ENCODE measurements at places on chromosomes 1 and 21. TPM values are rescaled to one million over a fixed set of nuclear protein-coding genes. Genes with fewer than 3 reads are reported as not detected.

DNA sequence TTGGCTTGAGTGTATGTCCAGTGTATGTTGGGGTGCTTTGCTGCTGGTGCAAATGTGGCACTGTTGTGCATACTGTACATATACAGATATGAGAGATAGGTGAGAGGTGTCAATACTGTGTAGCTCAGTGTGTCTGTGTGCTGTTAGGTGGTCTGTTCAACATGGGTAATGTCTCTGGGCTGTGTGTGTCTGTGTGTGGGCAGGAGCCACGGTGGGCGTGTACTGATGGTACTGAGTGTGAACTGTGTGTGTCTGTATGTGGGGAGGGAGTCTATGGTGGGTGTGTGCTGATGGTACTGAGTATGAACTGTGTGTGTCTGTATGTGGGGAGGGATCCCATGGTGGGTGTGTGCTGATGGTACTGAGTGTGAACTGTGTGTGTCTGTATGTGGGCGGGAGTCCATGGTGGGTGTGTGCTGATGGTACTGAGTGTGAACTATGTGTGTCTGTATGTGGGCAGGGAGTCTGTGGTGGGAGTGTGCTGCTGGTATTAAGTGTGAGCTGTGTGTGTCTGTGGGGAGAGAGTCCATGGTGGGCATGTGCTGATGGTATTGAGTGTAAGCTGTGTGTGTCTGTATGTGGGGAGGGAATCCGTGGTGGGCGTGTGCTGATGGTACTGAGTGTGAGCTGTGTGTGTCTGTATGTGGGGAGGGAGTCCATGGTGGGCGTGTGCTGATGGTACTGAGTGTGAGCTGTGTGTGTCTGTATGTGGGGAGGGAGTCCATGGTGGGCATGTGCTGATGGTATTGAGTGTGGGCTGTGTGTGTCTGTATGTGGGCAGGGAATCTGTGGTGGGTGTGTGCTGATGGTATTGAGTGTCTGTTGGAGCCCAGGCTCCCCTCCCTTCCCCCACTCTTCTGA lies 32.2 kb upstream of the FOXO6 start:
- no peak for DNase-seq

The ZMYND12 gene
- 3.5 TPM for polyA plus RNA-seq

- DNase-seq: no peak
Measured at GRCh38 chr1:75308365-75308764, 174.2 kb downstream of the LHX8 start.

The SLC6A17 gene
- 0.04 TPM for polyA plus RNA-seq

The LRRC53 gene
- not detected for polyA plus RNA-seq

DNA sequence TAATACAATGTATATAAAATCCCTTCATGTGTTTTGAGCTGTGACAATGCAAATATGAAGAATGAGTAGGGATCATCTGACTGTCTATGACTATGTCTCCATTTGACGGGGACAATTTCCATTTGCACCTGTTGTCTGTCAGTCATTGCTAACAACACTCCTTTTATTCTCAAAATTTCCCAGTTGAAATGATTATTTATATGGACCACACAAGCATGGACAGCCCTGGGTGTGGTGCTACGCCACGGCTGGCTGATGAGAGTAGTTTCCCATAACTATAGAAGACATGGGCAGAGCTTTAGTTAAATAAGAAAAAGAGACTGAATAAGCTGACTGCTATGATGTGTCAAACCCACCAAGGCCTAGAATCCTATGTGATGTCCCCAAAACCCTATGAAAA lies 135.8 kb downstream of the MAP3K21 start:
- DNase-seq: no peak

The KCNA2 gene
- 0.85 TPM for polyA plus RNA-seq

The CASQ1 gene
- polyA plus RNA-seq: 1.6 TPM

DNA sequence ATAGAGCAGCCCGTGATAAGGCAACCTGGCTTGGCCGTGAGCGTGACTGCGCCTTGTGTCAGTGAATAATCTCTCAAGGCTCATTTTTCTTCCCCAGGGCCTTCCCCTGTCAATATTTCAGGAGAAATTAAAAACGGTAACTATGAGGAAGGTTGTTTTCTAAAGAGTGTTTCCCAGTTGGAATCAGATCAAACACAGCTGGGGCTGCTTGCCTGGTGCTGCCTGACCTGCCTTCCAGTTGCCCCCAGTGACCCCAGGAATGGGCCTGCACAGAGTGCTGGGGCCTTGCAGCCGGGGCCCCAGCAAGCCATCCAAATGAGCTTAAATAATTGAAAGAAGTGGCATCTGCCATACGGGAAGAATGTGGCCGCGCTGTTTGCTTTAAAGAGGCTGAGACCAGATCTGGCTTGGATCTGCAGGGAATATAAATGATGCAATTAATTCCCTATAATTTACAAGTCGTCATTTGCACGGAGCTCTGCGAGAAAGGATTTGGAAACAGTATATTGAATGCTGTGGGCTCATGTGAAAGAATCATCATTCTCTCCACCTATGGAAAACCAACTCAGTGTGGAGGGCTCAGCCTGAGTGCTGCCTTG lies 203.9 kb downstream of the C1orf94 start:
- DNase-seq: no peak

The NEGR1 gene
- polyA plus RNA-seq: 3.5 TPM

DNA sequence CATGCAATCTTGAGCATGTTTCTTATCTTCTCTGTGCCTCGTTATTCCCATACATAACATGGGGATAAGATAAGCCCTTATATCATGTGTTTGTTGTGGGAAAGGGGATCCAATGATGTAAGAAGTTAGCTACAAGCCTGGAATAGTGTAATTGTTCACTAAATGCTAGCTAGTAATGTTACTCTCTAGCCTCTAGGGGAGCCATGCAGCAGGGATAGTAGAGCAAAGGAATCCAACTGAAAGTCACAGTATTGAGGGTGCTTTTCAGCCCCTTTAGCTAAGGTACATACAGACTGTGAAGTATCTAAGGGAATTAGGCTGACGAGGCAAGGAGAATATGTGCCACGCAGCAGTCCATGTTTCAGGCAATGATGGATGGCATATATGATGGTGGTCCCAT lies 46.9 kb downstream of the IL23R start:
- DNase-seq: no peak

The LEMD1 gene
- 4.5 TPM for polyA plus RNA-seq

GRCh38 chr1:168341483-168341975 lies 60.9 kb downstream of the TBX19 start:
- DNase-seq: no peak

The GPR37L1 gene
- 0.06 TPM for polyA plus RNA-seq

DNA sequence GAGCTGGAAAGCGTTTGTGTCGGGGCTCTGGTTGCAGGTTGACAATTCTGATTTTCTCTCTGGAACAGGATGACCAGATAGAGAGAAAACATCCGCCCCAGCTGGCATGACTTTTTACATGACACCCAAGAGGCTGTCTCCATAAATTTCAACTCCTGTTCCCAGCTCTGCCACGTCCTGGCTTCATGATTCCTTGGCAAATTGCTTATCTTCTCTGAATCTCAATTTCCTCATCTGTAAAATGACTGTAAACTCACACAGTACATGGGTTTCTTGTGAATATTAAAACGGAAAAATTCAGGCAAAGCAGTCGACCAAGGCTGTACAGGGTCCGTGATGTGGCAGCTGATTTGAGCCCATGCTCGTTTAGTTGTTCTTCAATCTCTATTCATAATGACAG lies 572.7 kb downstream of the AJAP1 start:
- no peak for DNase-seq

DNA sequence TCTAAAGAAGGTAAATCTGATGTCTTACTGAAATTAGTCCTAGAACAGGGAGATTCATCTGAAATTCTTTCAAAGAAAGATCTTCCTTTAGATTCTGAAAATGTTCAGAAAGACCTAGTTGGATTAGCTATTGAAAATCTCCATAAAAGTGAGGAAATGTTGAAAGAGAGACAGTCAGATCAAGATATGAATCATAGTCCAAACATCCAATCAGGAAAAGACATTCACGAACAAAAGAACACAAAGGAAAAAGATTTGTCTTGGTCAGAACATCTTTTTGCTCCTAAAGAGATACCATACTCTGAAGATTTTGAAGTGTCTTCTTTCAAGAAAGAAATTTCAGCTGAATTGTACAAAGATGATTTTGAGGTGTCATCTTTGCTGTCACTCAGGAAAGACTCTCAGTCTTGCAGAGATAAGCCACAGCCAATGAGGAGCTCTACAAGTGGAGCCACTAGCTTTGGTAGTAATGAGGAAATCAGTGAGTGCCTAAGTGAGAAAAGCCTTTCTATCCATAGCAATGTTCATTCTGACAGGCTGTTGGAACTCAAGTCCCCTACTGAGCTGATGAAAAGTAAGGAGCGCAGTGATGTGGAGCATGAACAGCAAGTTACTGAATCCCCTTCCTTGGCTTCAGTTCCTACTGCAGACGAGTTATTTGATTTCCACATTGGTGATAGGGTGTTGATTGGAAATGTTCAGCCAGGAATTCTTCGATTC lies 61.6 kb upstream of the QSOX1 start:
- no peak for DNase-seq

- peak; percentile 64 for DNase-seq
Measured at GRCh38 chr1:111139324-111139955, 453 bp downstream of the DRAM2 start.

DNA sequence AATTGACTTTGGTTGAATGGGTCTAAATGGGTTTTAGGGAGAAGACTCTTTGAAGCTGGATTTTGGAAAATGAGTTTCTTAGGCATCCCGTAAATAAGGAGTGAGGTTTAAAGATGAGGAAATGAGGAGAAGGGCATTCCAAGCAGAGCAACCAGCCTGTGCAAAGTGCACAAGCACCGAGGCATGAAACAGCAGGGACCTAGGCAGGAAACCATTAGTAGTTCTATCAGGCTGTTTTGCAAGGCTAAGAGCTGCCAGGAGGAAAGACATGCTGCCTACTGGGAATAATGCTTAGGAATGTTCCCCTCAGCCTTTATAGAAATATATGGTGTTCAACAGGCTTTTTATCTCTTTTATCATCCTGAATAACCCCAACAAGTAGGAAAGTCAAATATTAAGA lies 153.1 kb upstream of the FGGY start:
- DNase-seq: no peak

DNA sequence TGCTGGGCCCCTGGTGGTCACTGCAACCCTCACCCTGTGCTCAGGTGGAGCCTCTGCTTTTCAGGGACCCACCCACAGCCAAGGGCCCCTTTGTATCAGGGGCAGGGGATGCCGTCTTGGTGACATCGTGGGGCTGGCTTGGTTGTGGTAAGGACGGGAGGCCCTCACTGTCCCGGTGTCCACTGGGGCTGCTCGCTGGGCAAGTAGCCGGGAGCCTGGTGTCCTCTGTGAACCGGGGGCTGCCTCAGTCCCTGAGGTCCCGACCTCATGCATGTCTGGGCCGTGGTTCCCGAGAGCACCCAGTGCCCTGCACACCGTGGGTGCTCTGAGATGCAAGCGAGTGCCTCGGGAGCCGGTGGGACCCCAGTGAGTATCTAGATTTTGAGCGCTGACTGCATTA lies 56.0 kb upstream of the TTC34 start:
- no peak for DNase-seq

The CHML gene
- polyA plus RNA-seq: 12.6 TPM

- DNase-seq: no peak
Measured at GRCh38 chr21:39852021-39852721, 15.1 kb upstream of the PCP4 start.

- no peak for DNase-seq
Measured at GRCh38 chr21:33543505-33544129, 779 bp downstream of the SON start.

- DNase-seq: no peak
Measured at GRCh38 chr21:42049578-42050430, 21.3 kb upstream of the UMODL1 start.

- no peak for DNase-seq
Measured at GRCh38 chr1:107460035-107460434, 319.2 kb downstream of the NTNG1 start.

The ACTA1 gene
- polyA plus RNA-seq: 3.9 TPM

DNA sequence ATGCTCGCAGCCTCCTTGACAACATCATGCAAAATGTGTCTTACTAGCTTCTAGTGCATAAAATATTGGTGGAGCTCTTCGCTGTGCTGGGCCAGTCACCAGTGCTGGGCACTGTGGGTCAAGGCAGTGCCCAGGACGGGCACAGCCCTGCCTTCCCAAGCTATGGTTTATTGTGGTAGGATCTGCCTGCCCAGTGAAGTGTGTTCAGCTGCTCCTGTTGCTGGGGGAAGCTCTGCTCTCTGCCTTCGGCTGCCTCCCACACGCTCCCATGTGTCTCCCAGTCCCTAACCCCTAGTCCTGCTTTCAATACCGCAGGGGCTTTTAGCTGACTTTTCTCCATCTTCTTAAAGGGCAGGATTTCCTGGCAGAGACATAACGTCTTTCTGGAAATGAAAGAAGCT lies 15.7 kb downstream of the EPHX1 start:
- no peak for DNase-seq

The RXRG gene
- polyA plus RNA-seq: 13.6 TPM

- DNase-seq: no peak
Measured at GRCh38 chr1:27331426-27331825, 9.5 kb downstream of the TMEM222 start.

GRCh38 chr1:41487126-41488039 lies 2.9 kb upstream of the EDN2 start:
- no peak for DNase-seq

GRCh38 chr1:192311281-192311680 lies 5.5 kb upstream of the RGS21 start:
- DNase-seq: peak; percentile 18

The C1orf35 gene
- 18.3 TPM for polyA plus RNA-seq

DNA sequence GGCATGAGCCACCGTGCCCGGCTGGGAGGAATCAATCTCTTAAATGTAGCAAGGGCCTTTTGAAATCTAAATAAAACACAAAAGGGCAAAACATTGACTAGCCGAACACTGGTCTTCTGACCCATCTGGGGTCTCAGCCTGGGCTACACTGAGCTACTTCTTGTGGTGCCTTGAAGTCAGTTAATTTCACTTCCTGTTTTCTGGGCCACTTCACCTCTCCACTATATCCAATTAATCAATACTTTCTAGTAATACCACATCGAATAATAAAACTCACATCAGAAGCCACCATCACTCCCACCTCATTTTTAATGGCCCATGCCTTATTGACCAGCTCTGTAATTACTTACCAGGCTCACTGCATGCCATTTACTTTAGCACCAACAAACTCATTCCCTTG lies 138.0 kb upstream of the SAMSN1 start:
- no peak for DNase-seq

The FOXO6 gene
- 1.3 TPM for polyA plus RNA-seq

DNA sequence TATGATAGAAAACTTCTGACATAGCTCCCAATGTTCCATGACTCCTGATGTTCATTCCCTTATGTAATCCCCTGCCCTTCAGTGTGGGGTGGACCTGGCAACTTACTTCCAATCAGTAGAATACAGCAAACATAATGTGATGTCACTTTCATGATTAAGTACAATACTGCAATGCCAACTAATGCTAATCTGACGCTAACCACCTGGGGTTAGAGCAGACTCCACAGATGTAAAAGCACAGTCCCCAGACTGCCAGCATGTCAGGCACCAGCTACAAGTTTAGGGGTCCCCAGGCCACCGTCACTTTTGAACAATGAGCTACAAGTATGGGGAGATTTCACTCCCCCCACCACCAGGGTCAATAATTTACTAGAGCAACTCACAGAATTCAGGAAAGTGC lies 32.3 kb upstream of the FBXO28 start:
- no peak for DNase-seq
